Kidney (tissue), 22 donors: ENCODE measurements at places on chromosomes 5 and 9. TPM values are rescaled to one million over a fixed set of nuclear protein-coding genes. Genes with fewer than 3 reads are reported as not detected.

DNA sequence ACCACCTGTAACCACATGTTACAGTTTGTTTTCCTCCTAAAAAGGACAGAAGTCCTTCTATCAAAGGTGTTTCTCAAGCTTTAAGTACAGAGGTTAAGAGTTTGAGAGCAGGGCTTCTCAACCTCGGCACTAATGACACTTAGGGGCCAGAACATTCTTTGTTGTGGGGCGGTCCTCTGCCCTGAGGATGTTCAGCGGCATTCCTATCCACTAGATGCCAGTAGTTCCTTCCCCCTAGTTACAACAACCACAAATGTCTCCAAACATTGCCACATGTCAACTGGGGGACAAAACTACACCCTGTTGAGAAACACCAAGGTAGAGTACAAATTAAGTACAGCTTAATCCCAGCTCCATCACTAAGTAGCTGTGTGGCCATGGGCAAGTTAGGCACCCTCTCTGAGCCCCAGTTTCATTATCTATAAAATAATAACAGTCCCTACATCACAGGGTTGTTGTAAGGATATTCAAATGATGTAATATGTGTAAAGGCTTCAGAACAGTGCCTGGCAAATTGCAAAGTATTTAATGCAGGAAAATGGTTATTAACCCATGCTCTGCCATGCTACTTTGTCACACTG, 44.6 kb downstream of the PIP5K1B start:
- DNase-seq, result no peak

- DNase-seq, result peak; percentile 63
Measured at GRCh38 chr9:93575796-93576257, 557 bp upstream of the PHF2 start.

- DNase-seq, result no peak
Measured at GRCh38 chr5:178298283-178298807, 65.7 kb upstream of the PHYKPL start.

DNA sequence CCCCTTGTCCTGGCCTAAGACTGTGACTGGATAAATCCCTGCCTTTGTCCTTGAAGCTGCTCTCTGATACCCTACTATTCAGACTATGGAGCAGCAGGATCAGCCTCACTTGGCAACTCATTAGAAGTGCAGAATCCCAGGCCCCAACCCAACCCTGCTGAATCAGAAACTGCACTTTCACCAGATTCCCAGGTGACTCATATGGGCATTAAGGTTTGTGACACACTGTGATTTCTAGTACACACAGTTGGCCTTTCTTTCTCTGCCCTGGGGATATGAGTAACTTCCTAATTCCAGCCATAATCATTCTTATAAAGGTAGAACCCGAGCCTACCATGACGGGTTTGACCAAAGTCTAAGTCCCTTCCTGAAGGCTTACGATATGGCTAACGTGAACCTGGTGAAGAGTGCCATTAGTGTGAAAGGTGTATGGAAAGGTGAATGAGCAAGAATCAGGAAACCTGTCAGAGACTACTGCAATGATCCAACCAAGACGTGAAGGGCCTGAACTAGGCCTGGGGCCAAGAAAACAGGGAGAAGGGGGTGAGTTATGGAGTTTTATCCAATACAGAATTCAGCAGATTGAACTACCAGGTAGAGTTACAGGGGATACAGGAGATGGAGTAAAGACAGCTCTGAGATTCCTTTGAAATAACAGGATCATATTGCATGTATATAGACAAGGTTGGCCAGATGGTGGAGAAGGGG, 533.0 kb downstream of the BNC2 start:
- no peak for DNase-seq

DNA sequence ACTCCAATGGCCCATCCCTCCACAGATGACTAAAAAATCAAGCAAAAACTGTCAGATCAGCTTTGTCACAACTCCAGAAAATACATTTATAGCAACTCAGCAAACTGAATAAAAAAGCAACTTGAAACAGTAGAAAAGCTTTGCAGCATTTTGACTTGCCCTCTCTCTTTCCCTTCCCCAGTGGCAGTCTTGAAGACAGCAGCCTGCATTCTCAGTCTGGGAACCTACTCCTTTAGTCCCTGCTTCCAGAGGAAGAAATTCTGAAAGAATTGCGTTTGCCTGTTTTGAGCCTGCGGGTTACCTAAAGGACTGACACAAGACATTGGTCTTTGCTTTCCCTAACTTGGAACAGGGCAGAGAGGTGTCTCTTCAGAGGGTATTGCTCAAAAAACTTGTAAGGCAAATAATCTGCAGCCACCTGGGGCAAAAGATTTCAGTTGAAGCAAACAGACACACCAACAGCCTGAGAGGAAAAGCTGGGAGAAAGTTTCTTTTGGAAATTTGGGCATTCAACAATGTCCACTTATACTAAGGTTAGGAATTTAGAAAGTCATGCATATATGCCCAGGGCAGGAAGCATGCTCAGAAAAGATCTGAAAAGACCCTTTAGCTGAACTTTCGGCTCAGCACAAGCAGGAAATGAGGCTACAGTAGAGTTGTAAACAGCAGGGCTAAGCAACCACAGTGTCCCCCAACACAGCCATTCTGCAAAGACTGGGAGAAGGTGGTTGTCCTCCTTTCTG, 15.2 kb upstream of the SLC35D2 start:
- DNase-seq, result no peak

- no peak for DNase-seq
Measured at GRCh38 chr5:124398460-124398859, 348.0 kb downstream of the ZNF608 start.

DNA sequence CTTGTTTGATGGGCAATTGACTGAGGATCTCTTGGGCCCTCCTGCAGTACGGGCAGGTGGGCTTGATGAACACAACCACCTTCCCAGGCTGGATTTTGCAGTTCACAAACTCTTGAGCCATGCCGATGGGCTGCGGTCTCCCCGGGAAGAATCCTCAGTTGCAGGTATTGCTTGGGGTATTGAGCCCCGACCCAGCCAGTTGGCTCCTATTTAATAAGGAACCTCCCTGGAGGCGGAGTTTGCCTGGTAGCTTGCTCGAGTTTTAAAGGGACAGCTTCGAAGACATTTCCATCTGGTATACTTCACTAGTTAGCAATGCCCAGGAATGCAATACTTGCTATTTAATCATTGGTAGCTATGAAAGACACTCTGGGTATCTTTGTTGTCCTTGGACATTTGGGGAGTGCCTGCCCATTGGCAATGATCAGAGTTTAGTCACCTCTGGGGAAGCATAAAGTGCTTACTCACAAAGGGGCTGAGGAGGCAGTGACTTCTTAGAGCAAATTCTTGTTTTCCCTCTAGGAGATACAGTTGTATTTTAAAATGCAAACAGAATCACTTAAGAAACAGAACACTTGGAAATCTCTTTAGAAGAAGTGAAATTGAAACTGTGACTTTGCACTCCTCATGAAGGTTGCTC, at the start of gene GLRX:
GLRX (minus strand) TSS at position 185 of the 640 bp plus-strand sequence; CDS start at position 121, 64 bp downstream.
- DNase-seq, result peak; percentile 86

The AHRR gene
- 1.7 TPM for total RNA-seq

The RASEF gene
- total RNA-seq, result 11.9 TPM

The CDH9 gene
- 2.1 TPM for total RNA-seq

The RETREG1 gene
- 104 TPM for total RNA-seq

The EXOSC3 gene
- 32.3 TPM for total RNA-seq

The ALDH7A1 gene
- total RNA-seq, result 51.8 TPM

The NPR3 gene
- 12.5 TPM for total RNA-seq
